A172 (cell line): ENCODE measurements at places on chromosomes 12 and 14.

- DNase-seq = no peak
Measured at GRCh38 chr12:76708296-76708695, 55.6 kb upstream of the ZDHHC17 start.

DNA sequence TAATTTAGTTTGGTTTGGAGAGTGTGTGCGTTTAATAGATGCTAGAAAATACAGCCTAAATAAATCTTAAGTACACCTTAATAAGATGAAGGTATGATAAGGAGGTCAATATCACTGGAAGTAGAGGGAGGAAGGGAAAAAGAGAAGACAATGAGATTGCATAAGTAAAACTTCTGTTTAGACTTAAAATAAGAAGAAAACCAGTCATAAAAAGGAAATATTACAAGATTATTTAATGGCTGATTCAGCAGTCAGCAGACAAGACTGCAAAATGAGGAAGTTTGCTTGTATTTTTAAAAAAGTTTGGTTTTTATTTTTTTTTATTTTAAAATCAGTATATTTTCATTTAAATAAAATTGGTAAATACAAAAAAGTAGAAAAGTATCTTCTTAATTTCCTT, 3.2 kb downstream of the SLC38A6 start:
- no peak for DNase-seq

DNA sequence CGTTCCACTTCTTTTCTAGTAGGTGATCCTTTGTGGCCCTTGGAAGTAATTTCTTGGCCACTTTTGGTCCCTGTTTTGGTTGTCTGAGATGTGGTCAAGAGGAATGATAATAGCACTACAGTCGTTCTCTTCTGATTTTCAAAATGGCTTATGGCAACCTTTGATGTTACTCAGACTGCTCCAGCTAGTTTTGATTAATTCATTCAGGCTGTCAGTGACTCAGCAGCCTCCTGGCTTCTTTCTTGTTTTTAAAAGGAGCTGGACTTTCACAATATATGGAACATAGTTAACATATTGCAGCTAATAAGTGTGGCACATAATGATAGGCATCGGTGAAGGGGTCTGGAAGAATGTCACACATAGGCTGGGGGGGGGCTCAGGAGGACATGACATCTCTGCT, 47.3 kb downstream of the WDR20 start:
- peak; percentile 71 for DNase-seq

DNA sequence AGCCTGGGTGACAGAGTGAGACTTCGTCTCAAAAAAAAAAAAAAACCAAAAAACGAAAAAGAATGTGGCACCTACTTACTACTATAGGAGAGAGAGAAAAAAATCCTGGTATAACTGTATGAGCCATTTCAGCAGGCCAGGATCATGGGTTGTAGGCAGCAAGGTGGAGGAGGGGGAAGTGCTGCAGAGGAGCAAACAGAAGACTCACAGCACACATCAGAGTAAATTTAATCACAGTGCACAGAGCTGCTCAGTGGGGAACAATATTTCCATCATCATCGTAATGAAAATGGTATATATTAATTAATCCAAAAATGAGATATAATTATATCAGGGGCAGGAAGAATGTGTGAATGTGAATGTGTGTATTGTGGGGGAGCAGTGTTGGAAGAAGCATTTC, 175.8 kb downstream of the SLC2A13 start:
- no peak for DNase-seq

DNA sequence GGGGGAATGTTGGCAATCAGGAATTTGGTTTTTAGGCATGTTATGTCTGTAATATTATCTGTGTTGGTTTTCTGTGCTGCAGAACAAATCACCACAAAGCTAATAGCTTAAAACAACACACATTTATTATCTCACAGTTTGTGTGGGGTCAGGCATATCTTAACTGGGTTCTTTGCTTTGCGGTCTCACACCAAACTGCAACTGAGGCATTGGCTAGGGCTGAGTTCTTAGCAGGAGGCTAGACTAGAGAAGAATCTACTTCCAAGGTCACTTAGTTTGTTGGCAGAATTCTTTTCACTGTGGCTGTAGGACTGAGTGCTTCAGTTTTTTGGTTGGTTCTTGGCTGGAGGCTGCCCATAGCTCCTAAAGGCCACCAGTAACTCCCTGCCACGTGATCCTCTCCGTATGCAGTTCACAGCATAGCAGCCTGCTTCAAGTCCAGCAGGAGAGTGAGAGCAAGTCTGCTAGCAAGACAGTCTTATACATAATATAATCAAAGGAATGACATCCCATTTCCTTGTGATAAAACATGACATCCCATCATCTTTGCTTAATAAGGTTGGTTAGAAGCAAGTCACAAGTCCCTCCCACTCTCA, 21.6 kb downstream of the ATF1 start:
- peak; percentile 17 for DNase-seq

DNA sequence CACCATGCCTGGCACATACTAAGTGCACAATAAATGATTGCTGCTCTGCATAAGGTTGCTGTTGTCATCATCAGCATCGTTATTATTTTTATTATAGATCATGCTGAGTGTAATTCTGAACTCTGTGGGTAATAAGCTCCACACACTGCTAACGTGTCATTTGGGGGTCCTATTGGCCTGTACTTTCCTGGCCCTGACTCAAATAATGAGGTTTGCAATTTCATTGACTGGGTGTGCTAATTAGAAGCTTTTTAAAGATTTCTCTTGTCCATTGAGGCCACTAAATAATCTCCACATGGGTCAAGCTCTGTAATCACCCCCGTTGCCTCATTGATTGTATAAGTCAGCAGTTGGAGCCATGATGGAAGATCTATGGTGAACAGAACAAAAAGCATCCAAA, 320.8 kb upstream of the TMPO start:
- DNase-seq = no peak

DNA sequence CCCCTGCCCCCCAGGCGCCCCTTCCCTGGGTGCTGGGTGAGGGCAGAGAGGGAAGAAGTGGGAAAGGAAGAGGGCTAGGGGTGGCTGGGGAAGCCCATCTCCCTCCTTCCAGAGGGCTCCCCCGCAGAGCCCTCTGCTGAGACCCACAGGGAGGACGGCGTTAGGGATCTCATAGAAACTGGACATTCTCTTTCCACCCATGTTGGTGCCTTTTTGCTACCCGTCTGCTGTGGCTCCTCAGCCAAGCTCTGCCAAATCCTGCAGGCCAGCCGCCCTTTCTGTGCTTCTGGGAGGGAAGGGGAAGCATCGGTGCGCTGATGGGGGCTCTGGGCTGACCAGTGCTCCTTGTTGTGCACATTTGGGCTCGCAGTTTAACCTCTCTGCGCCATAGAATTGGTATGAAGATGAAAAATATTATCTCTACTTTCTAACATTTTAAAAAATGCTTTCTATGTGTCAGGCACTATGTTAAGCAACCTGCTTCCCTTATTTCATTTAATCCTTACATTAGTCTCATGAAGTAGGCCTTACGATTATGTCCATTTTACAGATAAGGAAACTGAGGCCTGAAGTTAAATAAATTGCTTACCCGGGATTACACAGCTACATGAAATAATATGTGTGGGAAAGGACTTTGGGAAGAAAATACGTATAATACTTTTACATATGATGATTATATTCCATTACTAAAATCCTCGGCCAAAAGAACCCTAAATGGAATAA, 981 bp downstream of the SLC48A1 start:
- no peak for DNase-seq

GRCh38 chr12:91785655-91786498, 359.8 kb downstream of the BTG1 start:
- no peak for DNase-seq

GRCh38 chr12:100901266-100901665, 106.7 kb downstream of the ANO4 start:
- DNase-seq = peak; percentile 11

GRCh38 chr14:37081218-37081617, 91.2 kb downstream of the SLC25A21 start:
- peak; percentile 17 for DNase-seq

GRCh38 chr12:104608998-104609397, 152.2 kb downstream of the CHST11 start:
- DNase-seq = no peak

DNA sequence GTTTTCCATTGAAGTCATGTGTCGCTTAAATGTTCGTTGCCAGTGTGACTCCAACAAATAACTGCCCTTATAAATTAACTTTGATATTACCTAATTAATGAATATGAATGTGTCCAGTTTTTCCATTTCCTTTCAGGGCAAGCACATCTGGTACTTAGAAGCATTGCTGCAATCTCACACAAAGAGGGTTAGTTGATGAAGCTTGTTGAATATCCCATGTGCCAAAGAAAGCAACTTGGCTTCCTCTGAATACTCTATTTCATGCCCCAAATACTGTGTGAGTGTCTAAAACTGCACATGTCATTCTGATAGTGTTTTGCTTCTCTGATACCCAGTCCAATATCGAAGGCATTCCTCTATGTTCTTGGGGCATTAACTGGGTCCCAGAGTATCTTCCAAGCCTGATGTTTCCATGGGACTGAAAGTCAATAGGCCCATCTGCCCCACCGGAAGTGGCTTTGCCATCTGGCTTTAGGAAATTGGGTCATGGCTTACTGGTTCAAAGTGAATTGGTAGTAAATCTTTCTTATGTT, 75.8 kb upstream of the CNTN1 start:
- DNase-seq = no peak

DNA sequence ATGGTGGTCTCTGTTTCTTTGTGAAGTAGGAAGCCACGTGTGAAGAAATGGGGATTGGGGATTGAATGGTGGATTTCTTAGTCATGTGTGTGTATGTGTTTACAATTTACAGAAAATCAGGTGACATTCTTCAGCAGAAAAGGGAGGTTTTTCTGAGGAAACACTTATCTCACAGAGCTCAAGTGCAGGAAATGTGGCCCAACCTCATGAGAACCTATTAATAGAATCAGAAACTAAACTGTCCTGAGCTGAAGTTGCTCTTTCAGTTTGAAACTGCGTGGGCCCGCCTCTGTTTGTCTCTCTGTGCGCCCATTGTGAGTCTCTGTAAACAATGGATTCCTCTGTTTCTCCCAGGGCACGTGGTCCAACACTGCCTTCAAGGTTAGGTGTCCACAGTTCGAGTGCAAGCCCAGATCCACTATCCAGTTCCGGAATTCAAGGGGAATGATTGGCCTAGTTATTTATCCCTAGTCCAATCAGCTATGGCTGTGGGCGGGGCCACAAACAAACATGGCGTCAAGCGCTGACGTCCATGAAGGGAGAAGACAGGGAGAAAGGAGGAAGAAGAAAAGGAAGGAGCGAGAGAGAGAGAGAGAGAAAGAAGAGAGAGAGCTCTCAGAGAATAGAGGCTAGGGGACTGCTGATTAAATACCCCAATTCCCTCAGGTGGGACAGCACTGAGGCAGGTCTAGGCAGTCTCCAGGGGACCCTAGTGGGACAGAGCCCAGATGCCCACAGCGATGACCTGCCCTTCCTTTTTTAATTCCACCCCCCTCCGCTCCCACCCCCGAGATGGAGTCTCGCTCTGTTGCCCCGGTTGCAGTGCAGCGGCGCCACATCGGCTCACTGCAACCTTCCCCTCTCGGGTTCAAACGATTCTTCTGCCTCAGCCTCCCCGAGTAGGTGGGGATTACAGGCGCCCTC, 31.4 kb upstream of the C12orf76 start:
- DNase-seq = no peak

- no peak for DNase-seq
Measured at GRCh38 chr12:62647586-62647985, 181.0 kb downstream of the MON2 start.

DNA sequence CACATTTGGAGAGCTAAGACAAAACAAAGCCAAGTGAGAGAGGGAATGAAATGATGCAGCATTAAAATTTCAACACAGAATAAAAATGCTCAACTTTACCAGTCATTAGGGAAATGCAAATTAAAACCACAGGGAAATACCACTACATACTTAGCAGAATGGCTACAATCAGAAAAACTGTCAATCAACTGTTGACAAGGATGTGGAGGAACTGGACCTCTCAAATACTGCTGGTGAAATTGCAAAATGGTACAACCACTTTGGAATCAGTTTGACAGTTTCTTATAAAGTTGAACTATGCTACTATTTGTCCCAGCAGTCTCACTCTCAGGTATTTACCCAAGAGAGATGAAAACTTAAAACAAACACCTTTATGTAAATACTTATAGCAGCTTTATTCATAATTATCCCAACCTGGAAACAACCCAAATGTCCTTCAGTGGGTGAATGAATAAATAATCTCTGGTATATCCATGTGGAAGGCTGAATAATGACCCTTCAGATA, 43.8 kb upstream of the KTN1 start:
- no peak for DNase-seq

DNA sequence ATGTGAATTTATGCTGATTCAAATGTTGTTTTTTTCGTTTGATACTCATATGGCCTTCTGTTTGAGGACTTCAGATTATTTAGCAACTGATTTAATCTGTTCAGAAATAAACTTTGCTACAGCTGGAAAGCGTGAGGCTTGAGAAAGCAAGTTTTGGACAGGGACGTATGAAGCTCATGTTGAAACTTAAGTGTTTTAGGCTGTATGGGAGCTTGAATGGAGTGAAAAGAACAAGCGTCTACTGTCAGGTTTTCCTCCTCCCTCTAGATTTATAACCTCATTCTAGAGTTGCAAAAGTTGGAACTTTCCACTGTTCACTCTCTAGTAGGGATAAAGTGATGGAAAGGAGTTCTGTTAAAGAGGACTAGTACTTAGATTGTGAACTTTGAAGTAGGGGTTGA, 1.0 kb downstream of the PRPF39 start:
- no peak for DNase-seq

GRCh38 chr12:2732290-2732689, 62.5 kb upstream of the FKBP4 start:
- DNase-seq = no peak

GRCh38 chr12:45432710-45433109, 216.8 kb downstream of the ANO6 start:
- DNase-seq = no peak
